Kidney epithelial cell (primary cell): ENCODE measurements at places on chromosomes 1 and 21.

DNA sequence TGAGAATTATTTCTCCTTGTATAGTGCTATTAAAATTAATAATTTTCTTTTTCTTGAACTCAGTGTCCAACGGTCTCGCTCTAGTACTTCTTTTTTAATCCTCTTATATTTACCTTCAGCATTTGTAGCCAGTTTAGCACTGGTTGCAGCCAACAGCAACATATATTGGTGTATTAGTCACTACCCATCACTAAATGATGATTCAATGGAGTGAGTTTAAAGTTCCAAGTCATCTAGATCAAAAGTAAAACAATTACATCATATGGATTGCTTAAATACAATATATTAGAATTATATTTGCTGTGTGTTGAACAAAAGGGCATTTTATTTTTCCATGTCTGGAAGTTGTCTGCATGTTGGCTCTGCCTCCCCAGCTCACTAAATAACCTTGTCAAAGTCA, 591.8 kb downstream of the ADGRL2 start:
- DNase-seq, result no peak

DNA sequence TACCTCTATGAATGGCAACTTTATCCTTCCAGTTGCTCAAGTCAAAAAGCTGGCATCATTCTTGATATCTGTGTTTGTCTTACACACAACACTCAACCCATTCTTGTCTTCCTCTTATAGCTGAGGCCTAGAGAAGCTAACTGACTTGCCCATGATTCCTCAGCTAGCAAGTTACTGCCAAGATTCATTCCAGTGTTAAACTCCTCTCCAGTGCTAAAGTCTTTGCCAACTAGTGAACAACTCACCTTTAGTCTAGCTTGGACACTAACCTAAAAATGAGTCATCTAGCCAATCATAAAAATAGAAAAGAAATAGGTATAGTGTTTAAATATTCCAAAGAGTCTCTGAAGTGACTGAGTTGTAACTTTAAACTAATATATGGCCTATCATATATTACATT, 45.6 kb upstream of the RGS2 start:
- DNase-seq, result no peak

DNA sequence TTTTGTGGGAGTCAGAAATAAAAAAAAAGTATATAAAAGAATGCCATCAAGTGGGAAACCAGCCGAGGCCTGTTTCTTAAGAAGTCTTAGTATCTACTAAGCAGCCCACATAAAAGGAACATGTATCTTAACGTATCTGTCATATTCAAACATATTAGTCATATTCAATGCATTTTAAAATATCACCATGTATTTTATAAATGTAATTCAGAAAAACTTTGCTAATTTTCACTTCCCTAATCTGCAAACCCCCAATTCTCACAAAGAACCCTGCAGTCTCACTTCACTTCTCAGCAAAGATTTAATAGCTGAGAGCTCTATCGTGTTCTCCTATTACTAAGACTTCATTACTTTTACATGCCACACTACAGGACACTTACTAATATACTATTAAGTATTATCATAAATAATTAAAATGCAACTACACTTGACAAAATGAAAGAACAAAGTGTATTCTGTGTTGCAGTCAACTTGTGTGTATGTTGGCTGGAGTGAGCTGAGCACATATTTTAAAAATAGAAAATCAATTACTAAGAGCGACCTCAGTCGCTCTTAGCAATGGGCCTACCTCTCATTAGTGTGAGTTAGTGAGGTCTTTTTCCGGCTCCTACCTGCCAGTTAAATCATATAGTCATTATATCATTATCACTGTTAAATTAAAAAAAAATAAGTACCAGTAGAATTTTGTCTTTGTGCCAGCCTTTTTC, 484.3 kb downstream of the LMO4 start:
- DNase-seq, result no peak

GRCh38 chr1:39679821-39680220, 7.9 kb upstream of the NT5C1A start:
- no peak for DNase-seq

- DNase-seq, result no peak
Measured at GRCh38 chr1:63454269-63454668, 68.8 kb downstream of the ITGB3BP start.
